ENCODE measurements at places on chromosomes 4 and X.

DNA sequence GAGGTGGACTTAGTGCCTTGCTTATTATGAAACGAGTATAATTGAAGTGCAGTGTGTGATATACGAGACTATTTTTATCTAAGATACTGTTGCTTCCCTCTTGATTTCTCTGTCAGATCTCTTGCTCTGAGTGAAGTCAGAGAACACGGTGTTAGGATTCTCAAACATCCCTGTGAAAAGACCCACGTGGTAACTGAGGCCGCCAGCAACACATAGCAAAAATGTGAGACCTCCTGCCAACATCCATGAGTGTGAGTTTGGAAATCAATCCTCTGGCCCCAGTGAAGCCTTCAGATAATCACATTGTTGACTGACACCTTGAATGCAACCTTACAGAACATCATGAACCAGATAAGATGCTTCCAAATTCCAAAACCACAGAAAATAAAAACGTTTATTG is 954.4 kb downstream of the FAT4 start:
- DNase-seq, result peak; percentile 49

DNA sequence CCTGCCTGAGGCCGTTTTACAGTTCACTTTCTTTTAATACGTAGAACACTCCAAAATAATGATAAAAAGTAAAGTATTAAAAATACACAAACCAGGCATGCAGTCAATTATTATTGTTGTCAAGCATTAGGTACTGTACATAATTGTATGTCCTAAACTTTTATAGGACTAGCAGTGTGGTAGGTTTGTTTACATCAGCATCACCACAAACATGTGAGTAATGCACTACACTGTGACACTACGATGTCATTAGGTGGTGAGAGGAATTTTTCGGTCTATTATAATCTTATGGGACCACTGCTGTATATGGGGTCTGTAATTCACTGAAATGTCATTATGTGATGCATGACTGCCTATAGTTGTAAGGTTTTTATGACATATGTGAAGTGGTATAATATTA is 149.5 kb upstream of the SH3RF1 start:
- DNase-seq, result no peak

GRCh38 chr4:80465238-80465637 is 129.7 kb downstream of the CFAP299 start:
- DNase-seq, result no peak

GRCh38 chr4:140240237-140240636 is 86.3 kb upstream of the MAML3 start:
- DNase-seq, result no peak

- peak; percentile 36 for DNase-seq
These were observed 78.5 kb upstream of the PDHA2 start for GRCh38 chr4:95761426-95761825.

DNA sequence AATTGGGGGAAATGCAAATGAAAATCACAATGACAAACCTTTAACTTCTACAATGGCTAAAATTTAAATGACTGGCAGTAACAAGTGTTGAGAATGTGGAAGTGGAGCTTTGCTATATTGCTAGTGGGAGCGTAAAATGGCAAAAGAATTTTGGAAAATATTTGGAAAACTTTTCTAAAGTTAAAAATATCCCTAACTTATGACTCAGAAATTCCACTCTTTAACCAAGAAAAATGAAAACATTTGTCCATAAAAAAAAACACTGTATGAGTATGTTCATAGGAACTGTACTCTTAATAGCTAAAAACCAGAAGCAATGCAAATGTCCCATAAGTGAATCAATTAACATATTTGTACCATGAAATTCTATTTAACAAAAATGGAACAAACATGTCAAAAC is 3.6 kb downstream of the TBCK start:
- DNase-seq, result no peak

DNA sequence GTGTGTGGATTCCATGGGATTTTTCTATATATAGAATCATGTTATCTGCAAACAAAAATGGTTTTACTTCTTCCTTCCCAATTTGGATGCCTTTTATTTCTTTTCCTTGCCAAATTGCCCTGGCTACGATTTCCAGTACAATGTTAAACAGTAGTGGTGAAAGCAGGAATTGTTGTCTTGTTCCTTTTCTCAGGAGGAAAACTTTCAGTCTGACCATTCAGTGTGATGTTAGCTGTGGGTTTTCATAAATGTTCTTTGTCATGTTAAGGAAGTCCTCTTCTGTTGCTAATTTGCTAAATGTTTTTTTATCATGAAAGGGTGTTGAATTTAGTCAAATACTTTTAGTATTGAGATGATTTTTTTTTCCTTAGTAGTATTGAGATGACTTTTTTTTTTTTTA is 10.9 kb downstream of the SAP30 start:
- DNase-seq, result no peak

- peak; percentile 43 for DNase-seq
These were observed 26.3 kb downstream of the CXCL1 start for GRCh38 chr4:73895201-73896175.

GRCh38 chr4:83268491-83268890 is 16.1 kb downstream of the COQ2 start:
- no peak for DNase-seq

- no peak for DNase-seq
These were observed 10.5 kb downstream of the PRKG2 start for GRCh38 chr4:81204571-81204970.

GRCh38 chr4:12576409-12576808 is 907.7 kb downstream of the RAB28 start:
- no peak for DNase-seq

- peak; percentile 23 for DNase-seq
These were observed 480.5 kb upstream of the FSTL5 start for GRCh38 chr4:162644346-162644745.

DNA sequence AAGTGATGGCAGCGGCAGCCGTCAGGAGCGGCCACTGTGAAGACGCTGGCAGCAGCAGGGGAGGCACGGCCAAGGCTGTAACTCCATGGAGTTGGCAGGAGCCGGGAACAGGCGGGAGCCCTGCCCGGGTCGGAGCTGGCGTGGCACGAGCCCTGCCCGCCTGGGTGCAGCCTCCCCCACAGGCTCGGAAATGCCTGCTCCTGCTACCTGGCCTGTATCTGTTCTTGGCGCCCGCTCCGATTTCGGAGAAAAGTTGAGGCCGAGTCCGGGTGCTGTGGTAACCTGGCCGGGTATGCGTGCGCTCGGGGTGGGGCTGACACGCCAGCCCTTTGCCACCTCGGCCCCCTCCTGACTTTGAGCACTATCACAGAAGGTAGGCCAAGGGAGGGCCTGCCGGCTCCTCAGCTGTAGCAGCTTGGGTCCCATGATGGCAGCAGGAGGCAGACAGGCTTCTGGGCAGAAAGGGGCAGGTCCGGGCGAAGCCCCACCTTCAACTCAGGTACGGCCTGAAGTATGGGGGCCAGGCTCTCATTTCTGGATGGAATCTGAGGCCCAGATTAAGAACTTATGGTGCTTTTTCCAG is 51.2 kb upstream of the SHISA3 start:
- no peak for DNase-seq

DNA sequence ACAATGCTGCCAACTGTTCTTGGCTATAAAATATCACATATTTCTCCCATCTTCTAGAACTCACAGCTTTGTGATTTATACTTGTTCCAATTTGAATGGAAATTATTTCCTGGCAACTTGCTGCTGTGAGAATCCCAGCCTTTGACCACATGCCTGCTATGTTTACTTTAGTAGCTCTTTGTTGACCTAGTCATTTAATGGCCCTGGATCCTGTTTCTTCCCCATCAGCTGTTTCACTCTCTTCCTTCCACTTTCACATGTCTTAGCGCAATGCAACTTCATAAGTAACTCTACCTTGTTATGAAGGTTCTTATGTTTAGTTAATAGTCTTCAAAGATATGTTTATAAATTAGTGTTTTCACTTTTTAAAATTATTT is 1973.6 kb upstream of the AGA start:
- no peak for DNase-seq

- DNase-seq, result no peak
These were observed 32.1 kb upstream of the GTPBP6 start for GRCh38 chrX:350534-351323.

DNA sequence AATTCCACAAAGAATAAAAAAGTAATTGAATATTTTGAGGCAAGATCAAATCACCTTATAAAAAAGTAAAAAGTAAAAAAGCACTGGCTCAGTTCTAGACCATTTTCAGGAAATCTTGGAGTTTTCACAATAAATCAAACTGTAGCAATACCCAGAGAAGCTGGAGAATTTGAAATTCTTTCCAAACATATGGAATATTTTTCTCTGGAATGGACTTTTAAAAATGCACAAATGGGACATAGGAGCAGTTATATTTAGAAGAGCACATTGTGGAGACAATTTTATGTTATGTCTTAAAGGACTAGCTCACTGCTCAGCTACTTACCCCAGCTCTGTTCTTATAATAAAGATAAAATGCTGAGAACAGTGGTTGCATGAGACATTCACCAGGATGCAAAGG is 211.9 kb upstream of the KIT start:
- no peak for DNase-seq

DNA sequence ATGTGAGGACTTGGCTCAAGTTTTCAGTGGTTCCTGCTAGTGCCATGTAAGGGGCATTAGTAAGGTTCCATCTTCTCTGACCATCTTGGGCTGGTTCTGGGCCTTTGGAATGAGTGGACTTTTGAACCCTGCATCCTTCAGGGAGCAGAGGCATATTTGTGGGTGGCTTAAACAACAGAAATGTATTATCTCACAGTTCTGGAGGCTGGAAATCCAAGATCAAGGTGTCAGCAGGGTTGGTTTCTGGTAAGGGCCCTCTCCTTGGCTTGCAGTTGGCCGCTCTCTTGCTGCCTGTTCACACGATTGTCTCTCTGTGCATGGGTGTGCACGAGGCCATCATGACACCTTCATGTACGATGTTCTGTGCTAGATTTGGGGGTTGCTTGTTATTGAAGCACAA is 21.3 kb downstream of the CCKAR start:
- no peak for DNase-seq

- no peak for DNase-seq
These were observed 94.6 kb downstream of the PAPSS1 start for GRCh38 chr4:107625391-107625902.

DNA sequence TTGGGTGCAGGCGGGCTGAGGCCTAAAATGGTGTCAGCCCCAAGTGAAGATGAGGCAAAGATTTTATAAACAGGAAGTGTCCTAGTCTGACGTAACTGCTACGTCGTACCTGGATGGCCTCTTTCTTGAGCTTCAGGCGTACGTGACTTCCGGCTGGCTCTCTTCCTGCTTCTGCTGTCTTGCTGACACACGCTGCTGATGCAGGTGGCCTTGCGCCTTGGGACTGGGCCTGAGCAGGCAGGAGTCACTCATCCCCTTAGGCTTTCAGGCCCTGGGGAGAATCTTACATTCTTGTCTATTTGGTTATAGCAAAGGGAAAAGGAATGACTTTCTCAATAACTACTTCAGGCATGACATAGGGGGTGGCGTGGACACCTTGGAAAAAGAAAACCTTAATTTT is 20.1 kb upstream of the ABRAXAS1 start:
- DNase-seq, result no peak

GRCh38 chr4:26866203-26866602 is 5.6 kb downstream of the STIM2 start:
- DNase-seq, result no peak

Data from iris pigment epithelial cell (primary cell).